Femur (tissue), 1 donor: ENCODE measurements at places on chromosomes 6 and 20.

GRCh38 chr6:120230008-120230407 is 880.4 kb upstream of the MAN1A1 start:
- no peak for DNase-seq

DNA sequence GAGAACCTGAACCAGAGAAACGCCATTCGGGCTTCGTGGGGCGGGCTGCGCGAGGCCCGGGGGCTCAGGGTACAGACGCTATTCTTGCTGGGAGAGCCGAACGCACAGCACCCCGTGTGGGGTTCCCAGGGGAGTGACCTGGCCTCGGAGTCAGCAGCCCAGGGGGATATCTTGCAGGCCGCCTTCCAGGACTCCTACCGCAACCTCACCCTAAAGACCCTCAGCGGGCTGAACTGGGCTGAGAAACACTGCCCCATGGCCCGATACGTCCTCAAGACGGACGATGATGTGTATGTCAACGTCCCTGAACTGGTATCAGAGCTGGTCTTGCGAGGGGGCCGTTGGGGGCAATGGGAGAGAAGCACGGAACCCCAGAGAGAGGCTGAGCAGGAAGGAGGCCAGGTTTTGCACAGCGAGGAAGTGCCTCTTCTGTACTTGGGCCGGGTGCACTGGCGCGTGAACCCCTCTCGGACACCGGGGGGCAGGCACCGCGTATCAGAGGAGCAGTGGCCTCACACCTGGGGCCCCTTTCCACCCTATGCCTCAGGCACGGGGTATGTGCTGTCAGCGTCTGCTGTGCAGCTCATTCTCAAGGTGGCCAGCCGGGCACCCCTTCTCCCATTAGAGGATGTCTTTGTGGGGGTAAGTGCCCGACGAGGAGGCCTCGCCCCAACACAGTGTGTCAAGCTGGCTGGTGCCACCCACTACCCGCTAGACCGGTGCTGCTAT is 904 bp downstream of the B3GALT4 start:
- DNase-seq = peak; percentile 29

DNA sequence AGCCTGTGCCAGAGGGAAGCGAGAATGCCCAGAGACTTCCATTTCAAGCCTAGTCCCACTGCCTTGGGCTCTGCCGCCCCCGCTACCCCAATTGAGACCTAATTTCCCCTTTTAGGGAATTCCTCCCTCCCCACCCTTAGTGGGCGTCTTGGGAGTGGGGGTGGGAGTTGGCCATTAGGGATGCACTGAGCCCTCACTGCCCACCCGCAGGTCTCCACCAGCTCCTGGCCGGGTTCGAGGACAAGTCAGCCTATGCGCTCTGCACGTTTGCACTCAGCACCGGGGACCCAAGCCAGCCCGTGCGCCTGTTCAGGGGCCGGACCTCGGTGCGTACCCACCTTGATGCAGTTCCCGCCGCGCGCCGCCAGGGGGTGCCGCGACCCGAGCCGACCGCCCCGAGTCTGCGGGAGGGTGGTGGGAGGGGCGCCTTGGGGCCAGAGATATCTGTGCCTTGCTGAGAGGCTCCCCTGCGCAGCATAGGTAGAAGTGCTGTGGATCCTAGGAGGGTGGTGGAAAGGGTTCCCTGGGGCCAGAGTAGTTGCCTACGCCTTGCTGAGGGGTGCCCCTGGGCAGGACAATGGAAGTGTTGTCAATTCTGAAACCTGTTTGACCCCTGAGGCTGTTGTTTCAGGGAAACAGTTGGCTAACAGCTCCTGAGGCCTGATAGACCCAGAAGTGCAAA is 9.2 kb downstream of the ITPA start:
- peak; percentile 56 for DNase-seq

- no peak for DNase-seq
Measured at GRCh38 chr20:60036746-60037499, 78.7 kb downstream of the CDH26 start.

DNA sequence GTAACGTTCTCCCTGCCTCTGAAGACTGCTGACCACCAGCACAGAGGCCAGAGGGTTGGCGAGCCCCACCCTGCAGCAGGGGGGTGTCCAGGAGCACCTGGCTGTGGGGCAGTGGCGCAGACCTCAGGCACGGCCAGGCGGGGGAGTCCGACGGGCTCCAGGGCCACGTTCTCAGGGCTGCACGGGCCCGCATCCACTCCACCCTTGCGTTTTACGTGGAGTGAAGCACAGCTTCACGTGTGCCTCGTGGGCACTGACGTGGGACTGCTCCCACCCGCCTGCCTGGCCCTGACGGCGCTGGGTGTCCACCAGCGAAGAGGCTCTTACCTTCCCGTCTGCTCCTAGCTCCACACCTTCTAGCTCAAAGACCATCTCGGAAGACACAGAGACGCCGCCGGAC is 6.9 kb downstream of the RPS21 start:
- DNase-seq = no peak

DNA sequence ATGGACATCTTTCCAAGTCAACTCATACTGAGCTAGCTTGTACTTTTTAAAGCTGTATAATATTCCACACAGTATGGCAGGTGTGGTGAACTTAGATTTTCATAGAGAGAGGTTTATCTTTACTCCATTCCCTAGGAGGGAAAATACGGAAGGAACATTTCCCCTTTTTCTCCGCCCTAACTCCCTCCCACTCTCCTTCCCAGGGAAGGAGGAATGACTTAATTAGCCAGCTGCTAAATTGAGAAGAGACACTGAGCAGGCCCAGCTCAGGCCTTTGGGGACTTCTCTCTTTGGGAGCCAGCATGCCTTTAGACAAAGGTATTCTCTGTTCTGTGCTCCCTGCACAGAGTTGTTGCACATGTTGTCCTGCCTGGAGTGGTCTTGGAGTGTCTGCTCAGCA is 46.1 kb downstream of the MBOAT1 start:
- no peak for DNase-seq

DNA sequence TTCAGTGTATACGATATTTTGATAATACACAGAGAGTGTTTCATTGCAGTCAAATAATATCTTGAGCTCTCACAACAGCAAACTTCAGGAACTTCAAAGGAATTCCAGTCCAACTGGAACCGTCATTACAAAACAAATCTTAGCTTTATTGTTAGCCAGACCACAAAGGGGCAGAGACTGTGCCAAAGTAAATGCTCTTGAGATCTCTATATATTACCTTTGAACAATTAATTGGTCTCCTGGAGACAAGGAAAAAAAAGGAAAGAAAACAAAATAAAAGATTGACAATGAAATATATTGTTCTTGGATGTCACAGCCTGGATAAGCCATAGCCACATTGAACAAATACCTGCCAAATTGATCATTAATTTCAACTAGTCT is 70.0 kb downstream of the FOXC1 start:
- DNase-seq = no peak

GRCh38 chr6:134619789-134620188 is 301.9 kb upstream of the SGK1 start:
- no peak for DNase-seq

DNA sequence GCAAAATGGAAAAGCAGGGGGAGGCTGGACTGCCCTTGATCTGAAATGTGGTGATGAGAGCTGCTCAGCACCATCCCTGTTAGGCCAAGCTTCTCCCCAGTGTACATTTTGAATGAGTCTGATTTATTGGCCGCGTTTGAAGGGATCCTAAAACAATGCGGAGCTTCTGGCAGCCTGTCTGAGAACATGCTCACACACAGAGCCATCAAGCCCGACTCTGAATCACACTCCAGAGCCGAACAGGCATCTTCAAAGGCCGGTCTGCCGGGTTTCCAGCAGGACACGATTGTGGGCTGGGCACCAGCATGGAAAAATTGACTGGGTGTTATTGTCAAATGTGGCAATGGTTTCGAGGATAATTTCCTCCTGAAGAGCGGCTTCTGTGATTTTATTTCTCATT is 235.9 kb downstream of the TFAP2C start:
- no peak for DNase-seq

- DNase-seq = no peak
Measured at GRCh38 chr6:85127696-85128243, 322.1 kb upstream of the NT5E start.

- DNase-seq = no peak
Measured at GRCh38 chr20:24703284-24703610, 233.8 kb downstream of the SYNDIG1 start.
